Esophagus mucosa (tissue), 1 donor: ENCODE measurements at places on chromosomes 1 and 21.

DNA sequence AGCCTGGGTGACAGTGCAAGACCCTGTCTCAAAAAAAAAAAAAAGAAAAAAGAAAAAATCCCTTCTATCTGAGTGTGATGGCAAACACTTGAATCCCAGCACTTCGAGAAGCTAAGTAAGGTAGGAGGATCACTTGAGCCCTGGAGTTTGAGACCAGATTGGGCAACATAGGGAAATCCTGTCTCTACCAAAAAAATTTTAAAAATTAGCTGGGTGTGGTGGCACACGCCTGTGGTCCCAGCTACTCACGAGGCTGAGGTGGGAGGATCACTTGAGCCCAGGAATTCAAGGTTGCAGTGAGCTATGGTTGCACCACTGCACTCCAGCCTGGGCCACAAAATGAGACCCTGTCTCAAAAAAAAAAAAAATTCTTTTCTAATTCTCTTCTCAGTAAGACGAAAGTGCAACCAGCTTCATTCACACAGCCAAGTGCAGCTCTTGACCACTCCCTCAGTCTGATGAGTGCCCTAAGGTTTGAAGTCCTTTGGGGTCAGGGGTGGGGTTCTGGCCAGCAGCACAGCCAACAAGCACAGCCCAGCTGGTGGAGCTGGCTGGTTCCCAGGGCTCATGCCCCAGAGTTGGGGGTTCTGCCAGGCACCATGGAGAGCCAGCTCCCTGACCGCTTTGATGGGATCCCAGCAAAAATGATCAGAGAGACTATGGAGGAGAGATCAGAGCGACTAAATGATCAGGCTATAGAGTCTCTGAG lies 8.0 kb downstream of the SLC2A5 start:
- no peak for ATAC-seq

GRCh38 chr1:31535561-31535960 lies 40.8 kb upstream of the TINAGL1 start:
- no peak for ATAC-seq

- ATAC-seq, result no peak
Measured at GRCh38 chr1:30525631-30525970, 197.8 kb downstream of the MATN1 start.

GRCh38 chr1:206839857-206840256 lies 25.6 kb upstream of the IL20 start:
- ATAC-seq, result no peak

GRCh38 chr21:45251635-45252447 lies 35.9 kb downstream of the POFUT2 start:
- no peak for ATAC-seq

GRCh38 chr1:101738475-101738874 lies 258.3 kb downstream of the OLFM3 start:
- ATAC-seq, result no peak
